ENCODE measurements at places on chromosomes 12 and 14. TPM values are rescaled to one million over a fixed set of nuclear protein-coding genes. Genes with fewer than 3 reads are reported as not detected.

Gene SRRM4
- total RNA-seq: not detected

Gene ADCY6
- total RNA-seq: 89.8 TPM

Gene TMEM63C
- 1.3 TPM for total RNA-seq

Gene PRICKLE1
- 3.8 TPM for total RNA-seq

Gene KRT7
- total RNA-seq: 13.9 TPM

Gene DYRK2
- 24.6 TPM for total RNA-seq

Gene SERPINA5
- 2.6 TPM for total RNA-seq

Gene CTSG
- total RNA-seq: not detected

Gene AQP2
- not detected for total RNA-seq

DNA sequence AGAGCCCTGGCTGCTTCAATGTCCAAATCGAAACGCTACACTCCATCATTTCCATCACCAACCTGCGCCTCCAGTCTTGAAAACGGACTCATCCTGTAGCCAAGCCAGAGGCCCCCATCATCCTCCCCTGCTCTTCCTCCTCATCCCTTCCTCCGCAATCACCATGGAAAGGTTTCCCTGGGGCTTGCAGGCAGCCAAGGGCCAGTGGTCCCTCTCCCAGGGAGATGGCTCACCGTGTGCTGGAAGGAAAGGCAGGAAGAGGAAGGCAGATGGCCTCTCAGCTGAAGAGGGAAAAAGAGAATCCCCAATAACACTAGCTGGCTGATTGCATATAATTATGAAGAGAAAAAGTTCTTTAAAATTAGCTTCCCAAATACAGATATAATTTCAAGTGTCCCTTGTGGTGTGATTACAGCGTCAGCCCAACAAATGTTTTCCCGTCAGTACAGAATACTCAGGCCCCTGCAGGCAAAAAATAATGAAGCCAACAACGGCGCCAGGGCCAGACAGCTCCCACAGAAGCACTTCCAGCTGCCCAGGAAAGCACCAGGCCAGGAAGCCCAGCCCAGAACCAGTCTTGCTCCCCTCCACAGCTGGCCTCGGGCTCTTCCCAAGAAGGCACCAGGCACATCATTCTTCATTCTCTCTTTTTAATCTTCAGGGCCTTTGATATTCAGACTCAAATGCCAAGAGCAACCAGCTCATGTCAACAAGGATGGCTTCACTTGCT, 24.7 kb downstream of the ITPK1 start:
- no peak for DNase-seq

DNA sequence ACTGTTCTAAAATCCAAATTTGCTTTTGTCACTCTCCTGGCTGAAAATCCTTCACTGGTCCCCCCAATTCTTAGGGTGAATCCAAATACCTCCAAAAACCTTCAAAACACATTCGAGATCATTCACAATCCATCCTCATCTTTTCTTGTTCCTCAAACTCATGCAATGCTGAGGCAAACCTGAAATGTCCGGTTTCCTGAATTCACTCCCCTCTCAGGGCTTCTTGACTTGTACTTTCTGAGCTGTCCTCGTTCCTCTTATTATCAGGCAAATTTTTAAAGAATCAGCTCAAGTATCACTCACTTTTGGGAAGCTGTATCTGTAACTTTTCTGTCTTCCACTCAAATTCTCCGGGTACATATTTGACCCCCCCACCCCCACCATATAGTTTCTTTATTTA, 84.9 kb upstream of the DUSP6 start:
- DNase-seq: no peak

DNA sequence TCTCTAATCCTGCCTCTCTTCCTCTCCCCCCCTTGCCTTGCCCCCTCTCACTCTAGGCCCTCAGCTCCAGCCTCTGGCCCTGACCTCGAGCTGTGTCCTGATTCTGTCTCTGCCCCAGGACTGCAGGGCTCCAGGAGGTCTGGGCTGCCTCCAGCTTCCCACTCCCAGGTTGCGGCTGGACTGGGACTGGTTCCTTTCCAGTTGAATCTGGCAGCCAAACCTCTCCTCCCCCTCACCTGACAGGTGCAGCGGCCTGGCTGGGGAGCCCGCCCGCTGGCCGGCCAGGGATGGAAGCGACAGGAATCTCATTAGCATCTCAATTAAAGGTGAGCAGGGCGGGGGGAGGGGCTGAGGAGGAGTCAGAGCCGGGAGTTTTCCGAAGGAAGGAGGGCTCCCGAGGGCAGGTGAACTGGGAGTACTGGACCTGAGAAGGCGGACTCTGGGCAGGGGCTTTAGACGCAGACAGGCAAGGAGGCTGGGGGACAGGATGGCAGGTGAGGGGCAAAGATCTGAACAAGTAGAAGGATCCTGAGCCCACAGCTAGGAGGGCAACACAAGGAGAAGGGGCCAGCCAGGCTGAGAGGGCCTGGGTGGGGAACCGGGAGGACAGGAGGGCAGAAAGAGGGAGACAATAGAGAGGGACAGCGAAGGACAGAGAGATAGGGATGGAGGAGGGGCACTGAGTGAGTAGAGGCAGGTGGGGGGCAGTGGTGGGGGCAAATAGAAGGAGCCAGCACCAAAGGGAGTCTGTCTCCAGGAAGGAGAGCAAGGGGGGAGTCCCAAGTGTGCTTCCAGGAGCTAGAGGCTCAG, at the start of gene SCNN1A:
SCNN1A (minus strand) TSS at position 295 of the 810 bp plus-strand sequence. CDS start 780 bp downstream, outside the sequence.
- peak; percentile 86 for DNase-seq

- no peak for DNase-seq
Measured at GRCh38 chr14:55136241-55136640, 7.2 kb downstream of the LGALS3 start.

DNA sequence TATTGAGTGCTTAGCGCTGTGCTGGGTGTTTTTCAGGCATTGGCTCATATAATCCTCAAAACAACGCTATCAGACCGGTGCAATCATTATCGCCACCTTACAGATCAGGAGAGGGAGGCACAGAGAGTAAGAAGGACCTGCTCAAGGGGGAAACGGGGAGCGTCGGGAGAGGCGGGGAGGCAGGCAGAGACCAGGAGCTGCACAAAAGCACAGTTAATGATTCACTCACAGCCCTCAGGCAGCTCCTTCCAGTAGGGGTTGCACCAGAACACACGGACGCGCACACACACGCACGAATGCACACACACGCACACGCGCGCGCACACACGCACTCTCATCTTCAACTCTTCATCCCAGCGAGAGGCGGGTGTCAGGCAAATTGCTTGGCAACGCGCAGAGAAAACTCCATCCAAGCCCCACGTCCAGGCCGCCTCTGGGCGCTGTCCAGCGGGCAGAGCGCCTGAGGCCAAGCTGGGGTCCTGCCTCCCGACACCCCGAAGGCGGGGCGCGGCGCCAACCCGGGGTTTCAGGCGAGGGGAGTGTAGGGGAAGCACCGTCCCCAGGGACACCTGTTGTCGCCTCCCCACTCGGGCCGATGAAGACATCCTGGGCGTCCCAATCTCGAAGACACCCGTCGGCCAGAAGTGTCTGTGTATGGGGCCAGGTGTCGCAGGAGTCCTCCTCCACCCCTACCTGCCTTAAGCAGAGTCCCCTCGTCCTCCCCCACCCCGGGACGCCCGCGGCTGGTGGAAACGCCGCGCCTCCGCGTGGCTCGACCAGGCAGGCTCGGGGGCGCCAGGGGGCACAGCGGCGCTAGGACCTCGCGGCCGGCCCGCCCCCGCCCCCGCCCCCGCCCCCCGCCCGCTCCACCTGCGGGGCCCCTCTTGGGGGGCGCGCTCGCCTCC, 35.5 kb upstream of the STON2 start:
- DNase-seq: peak; percentile 76

GRCh38 chr14:70721542-70721941, 79.8 kb downstream of the TTC9 start:
- DNase-seq: no peak

- no peak for DNase-seq
Measured at GRCh38 chr14:97277711-97278110, 480.5 kb downstream of the VRK1 start.

- DNase-seq: no peak
Measured at GRCh38 chr12:15163030-15163976, 57.9 kb downstream of the RERG start.

DNA sequence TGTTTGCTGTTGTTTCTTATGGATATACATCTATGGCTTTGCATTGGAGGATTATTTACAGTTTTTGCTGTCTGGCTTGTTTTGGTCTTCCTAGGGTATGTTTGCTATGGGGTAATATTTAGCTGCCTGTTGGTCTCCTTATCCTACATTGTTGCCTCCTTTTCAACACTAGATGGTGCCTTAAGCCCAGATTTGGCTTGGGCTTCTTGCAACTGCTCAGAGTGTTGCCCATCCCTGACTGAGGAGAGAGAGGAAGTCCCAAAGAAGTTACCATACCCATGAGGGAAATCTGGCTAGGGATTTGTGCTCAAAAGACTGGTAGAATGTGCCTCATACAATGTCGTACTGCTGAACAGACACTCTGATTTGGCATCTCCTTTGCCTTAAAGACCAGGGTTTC, 94.6 kb upstream of the MUCL1 start:
- peak; percentile 46 for DNase-seq

- DNase-seq: no peak
Measured at GRCh38 chr12:38399711-38400206, 83.2 kb downstream of the ALG10B start.

- DNase-seq: no peak
Measured at GRCh38 chr12:96146747-96147146, 47.4 kb upstream of the ELK3 start.

DNA sequence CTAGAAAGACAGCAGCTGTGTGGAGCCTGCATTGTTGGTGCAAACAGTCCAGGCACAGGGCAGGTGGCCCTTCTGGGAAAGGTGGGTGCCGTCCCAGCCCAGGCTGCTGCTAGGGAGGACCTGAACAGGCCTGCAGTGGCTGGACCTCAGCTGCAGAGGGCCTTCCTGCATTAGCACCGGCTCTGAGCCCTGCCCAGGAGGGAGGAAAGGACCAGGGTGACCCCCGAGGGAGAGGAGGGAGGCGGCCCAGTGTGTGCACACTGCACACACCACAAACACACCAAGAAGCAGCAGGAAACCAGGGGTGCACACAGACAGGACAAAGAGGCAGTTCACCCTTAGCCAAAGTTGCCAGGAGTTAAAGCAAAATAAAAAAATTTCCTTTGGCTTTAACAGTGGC, 8.0 kb upstream of the PGAM5 start:
- DNase-seq: no peak

- DNase-seq: no peak
Measured at GRCh38 chr14:96666088-96666487, 131.1 kb upstream of the VRK1 start.

DNA sequence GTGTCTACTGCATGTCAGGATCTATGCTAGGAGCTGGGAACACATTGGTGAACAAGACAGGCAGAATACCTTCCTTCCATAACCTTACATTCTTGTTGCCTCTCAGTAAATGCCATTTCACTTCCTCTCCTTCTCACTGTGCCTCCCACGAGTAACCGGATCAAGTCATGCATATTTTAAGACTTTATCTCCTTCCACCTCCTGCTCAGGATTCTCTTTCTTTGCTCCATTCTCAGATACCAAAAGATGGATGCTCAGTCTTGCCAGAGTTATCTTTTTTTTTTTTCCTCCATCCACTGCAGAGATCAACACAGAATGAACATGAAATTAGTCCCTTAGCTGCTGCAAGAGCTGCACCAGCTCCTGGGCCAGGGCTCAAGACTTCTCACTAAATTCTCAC, 20.0 kb upstream of the APPL2 start:
- no peak for DNase-seq

DNA sequence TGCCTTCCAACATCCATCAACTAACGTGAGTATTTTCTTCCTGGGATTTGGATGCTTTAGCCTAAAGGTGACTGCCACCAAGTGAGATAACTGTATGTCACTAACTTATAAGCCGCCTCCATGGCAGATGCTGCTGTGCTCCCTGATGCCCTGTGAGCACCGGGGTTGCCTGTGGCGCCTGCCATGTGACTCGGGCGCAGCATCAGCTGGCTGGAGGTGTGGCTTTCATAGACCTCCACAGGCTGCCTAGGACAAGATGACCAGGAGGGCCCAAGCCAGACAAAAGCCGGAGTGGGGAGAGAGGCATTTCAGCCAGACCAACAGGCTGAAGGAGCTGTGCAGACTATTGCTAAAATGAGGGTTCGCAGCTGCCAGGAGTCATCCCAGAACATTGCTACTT, 55.7 kb downstream of the ANAPC7 start:
- no peak for DNase-seq

GRCh38 chr14:81401420-81402122, 1.4 kb upstream of the STON2 start:
- DNase-seq: no peak

DNA sequence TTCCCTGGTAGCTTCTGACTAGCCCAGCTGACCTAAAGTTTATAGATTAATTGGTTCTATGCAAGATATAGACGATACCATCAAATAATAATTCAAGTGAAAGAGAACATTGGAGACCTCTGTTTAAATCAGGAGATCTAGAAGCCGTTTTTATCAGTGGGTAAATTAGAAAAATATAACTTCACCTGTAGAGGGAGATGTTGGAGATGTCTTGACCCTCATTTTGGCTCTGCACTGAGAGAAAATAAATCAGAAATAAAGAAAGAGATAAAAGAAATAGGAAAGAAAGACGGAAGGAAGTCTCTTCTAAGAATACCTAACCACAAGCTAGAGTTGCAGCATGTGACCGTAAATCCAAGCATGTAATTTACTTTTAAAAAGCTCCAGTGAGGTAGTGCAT, 684.5 kb downstream of the C12orf50 start:
- no peak for DNase-seq

GRCh38 chr12:120286768-120287490, 4.8 kb downstream of the RNU4-2 start:
- peak; percentile 53 for DNase-seq
